Mesendoderm (in vitro differentiated cells): ENCODE measurements at places on chromosomes 5 and 9.

DNA sequence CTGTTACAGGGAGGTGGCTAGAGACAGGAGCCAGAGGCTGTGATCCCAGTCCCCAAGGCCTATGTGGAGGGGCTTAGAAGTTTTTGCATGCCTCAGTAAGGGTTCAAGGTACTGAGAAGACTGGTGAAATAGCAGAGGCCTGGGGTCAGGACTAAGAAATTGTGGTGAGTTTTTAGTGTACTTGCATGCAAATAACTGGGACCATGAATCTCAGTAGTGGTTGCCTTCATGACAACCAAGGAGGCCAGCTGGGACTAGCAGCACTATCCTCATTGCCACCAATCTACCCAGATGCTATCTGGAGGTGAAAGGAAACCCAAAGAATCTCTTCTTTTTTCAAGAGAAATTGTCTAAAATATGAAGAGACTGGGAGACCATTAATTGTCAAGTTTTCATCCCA is 395.1 kb downstream of the CETN3 start:
- no peak for DNase-seq

GRCh38 chr9:104941597-104941996 is 13.6 kb upstream of the ABCA1 start:
- DNase-seq, result no peak

GRCh38 chr5:2052687-2053086 is 170.0 kb upstream of the IRX4 start:
- no peak for DNase-seq

- no peak for DNase-seq
These were observed 427 bp downstream of the PCYOX1L start for GRCh38 chr5:149358294-149358651.

GRCh38 chr9:134594078-134594941 is 47.3 kb upstream of the COL5A1 start:
- no peak for DNase-seq

DNA sequence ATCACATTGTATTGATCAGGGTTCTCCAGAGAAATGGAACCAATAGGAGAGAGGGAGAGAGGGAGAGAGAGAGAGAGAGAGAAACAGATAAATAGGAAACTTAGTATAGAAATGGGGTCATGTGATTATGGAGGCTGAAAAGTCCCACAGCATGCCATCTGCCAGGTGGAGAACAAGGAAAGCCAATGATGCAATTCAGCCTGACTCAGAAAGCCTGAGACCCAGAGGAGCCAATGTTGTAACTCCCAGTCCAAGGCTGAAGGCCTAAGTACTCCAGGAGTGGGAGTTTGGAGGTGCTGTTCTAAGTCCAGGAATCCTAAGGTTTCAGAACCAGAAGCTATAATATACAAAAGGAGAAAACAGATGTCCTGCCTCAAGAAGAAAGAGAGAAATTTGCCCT is 48.4 kb upstream of the ISOC1 start:
- DNase-seq, result no peak

- peak; percentile 29 for DNase-seq
These were observed 191.2 kb downstream of the TRPM6 start for GRCh38 chr9:74696520-74696919.

DNA sequence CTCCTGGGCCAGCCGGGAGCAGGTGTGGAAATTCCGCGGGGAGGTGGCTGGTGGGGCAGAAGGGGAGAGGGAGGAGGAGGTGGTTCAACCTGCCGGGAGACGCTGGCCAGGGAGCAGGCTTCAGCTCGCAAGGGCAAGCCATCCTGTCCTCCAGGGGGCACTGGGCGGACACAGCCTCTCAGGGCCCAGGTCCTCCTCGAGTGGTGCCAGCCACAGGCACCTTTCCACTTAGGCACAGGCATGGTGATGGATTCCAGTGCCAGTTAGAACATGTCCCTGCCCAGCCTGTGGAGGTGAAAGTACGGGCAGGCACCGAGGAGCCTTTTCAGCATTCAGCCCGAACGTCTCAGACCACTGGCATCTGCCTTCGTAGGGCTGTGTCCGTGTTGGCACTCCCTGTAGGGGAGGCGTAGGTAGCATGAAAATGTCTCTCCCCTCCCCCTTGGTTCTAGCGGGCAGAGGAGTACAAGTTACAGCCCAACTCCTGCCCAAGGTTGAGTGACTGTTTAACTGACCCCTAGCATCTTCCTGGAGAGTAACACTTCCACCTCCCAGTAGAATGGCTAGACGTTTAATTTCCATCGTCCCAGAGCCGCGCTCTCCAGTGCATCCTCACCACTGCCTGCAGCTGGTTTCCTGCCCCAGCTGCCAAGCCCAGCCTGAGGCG is 48.9 kb downstream of the DAB2IP start:
- peak; percentile 71 for DNase-seq

DNA sequence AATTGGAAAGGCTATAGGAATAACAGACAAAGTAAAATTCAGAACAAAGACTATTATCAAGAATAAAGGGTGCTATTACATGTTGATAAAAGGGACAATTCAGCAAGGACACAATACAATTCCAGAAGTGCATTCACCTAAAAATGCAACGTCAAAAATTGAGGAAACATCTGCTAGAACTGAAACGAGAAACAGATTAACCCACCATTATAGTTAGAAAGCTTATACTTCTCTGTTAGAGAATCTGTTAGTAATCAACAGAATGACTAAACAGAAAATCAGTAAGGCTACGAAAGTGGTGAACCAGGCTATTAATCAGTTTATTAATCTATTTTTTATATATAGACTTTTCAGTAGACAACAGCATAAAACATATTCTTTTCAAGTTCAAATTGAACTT is 14.8 kb downstream of the FCN1 start:
- DNase-seq, result no peak

- no peak for DNase-seq
These were observed 224.2 kb downstream of the MELK start for GRCh38 chr9:36796671-36797419.

DNA sequence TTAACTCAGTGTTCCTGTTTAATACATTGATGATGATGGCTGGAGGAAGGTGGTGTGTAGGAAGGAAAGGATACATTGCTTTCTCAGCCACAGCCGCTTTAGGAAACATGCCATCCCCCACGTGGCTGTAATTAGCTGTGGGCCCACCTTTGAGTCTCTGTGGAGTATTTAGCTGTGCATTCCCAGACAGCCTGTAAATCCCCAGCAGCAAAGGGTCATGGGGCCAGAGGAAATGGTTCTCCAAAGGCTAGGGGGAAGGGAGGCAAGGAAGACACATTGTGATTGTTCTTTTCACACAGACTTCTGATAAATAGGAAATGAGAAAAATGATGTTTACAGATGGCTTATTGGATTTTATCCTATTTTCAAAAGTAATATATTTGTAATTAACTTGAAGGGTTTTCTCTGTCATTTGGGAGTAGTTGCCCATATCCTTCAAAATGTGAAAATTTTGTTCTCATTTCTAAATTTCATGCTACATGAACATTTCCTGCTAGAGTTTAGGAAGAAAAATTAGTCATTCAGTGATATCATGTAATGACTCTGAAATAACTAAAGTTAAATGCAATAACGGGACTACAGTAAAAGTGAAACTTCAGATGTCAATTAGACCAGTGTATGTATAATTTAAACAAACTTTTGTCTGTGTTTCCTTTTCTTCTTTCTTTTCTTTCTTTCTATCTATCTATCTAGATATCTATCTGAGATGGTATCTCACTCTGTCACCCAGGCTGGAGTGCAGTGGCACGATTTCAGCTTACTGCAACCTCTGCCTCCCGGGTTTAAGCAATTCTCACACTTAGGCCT is 24.3 kb upstream of the F2R start:
- DNase-seq, result peak; percentile 53

DNA sequence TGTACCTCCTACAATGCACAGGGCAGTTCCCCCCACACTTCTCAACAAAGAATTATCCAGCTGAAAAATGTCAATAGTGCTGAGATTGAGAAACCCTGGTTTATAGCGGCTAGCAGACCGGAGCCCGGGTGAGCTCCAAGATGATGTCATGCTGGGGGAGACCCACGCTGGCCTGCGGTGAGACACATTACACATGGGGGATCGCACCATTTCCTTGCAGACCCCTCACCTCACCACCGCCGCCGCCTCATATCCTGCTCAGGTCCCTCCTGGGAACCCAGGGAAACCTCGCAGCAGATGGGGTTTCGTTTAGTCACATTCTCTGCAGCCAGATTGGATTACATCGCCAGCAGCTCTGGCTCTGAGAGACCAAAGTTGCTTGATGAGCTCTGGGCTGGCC is 14.7 kb upstream of the TNC start:
- DNase-seq, result peak; percentile 36

DNA sequence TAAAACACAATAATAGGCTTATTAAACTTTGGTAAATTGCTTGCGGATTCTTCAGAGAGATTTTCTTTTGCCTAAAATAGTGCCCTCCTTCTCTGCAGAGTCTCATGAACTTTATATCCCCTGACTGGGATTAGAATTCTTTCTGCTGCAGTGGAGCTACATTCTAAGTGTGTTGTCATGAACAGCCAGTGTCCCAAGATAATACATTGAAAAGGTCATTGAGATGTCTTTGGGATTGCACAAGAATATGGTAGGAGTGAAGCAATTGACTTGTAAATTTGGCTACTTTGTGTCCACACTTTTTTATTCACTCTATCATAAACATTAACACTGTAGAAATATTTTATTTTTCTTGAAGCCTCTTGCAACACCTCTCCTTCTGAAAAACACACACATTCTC is 604.5 kb downstream of the GABRG2 start:
- DNase-seq, result no peak
